ENCODE measurements at places on chromosomes 16 and 17.

DNA sequence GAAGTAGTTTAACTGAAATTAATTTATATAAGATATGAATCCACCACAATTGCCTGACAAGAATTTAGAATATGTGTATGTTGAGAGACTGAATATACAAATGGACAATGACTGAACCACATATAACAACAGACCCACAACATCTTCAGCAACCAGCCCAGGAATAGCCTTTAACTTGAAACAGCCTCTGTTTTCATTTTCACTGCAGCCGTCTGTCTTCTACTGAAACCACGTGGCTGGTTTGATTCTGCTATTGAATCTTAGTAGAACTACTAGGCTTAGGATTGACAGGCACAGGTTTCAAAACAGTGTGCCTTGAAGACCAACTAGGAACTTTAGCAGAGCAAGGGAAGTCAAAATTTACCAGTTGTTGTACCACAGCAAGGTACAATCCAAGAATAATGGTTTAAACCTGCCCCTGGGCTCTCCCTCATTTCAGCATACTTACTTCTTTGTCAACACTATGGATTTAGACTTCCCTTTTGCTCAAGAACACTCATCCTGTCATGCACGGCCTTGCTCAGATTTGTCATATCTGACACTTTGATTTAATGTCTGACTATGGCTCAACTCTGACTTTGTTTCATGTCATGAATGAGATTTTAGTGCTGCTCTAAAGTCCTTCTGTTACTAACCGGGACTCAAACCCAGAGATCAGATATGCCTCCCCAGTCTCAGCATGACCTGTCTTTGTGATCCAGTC is 355.0 kb downstream of the KIF2B start:
- no peak for DNase-seq

DNA sequence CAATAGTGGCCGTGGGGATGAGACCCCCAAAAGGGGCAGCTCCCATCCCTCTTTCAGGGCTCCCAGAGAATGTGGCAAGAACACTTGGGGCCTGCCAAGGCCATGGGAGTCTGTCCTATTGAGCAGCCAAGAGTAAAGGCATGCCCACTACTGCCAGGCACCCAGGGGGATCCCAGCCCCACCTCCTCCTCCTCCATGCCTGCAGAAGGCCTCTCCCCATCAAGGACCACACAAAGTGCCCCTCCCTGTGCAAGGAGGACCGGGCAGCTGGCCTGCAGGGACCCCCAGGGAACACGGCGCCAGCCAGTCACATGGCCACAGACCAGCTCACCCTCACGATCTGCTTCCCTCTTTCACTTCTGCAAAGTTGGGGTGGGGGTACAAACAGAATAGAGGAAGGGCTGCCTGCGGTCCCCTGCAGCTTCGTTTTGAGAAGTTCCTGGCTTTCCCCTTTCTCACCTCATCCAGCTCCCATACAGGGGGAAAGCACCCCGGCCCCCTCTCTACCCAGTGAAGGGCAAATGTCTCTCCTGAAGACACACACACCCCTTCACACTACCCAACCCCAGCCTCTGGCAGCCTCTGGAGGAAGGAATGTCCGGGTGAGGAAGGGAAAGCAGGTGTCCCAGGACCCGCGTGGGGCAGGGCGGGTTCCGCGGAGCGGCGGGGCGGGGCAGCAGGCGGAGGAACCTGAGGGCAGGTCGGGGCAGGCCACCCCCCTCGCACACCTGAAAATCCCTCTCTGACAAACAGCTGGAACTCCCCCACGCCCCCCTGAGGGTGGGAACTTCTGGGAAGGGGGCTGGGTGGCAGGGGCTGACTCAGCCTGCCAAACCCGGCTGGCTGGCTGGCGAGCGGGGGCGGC is 2.0 kb downstream of the PPP1R9B start:
- DNase-seq = peak; percentile 85

GRCh38 chr16:68940816-68941215 is 97.5 kb downstream of the TANGO6 start:
- no peak for DNase-seq

DNA sequence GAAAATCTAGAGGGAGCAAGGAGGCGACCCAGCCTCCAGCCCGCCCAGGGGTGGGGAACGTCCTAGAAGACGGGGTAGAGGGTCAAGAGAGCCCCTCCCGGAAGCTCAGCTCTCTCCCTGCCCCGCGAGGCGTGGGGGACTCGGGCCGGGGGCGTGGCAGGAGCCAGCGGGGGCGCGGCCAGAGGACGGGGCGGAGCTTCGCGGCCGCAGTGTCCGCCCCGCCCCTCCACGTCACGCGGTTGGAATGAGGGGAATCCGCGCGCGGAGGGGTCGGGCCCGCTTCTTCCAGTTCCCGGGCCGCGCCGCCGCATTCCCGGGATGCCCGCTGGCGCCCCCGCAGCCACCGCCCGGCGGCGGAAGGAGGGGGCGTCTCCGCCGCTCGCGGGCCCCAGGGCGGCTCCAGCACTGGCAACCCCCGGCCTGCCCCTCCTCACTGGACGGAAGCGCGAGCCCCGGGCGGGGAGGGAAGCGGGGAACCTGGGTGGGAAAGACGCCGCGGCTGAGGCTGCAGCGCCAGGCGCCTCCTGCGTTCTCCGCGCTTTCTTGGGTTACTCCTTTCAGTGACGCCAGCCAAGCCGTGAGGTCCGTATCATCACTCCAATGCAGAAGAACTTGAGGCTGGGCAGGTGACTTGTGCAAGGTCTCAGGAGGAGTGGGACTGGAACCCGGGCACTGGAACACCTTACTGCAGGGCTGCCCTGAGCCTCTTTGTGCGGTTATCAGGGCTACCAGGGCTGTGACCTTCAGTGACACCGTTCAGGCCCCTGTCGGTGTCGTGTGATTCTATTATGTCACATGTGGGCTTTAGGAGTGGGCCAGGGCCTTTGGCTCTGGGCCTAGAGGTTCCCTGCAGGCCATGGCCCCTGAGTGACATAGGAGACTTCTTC is 4.3 kb downstream of the MYO1C start:
- DNase-seq = peak; percentile 55
